Midbrain (tissue), 1 donor: ENCODE measurements at places on chromosomes 12 and 14.

- DNase-seq = no peak
These were observed 56.5 kb upstream of the KCNH3 start for GRCh38 chr12:49482095-49483051.

DNA sequence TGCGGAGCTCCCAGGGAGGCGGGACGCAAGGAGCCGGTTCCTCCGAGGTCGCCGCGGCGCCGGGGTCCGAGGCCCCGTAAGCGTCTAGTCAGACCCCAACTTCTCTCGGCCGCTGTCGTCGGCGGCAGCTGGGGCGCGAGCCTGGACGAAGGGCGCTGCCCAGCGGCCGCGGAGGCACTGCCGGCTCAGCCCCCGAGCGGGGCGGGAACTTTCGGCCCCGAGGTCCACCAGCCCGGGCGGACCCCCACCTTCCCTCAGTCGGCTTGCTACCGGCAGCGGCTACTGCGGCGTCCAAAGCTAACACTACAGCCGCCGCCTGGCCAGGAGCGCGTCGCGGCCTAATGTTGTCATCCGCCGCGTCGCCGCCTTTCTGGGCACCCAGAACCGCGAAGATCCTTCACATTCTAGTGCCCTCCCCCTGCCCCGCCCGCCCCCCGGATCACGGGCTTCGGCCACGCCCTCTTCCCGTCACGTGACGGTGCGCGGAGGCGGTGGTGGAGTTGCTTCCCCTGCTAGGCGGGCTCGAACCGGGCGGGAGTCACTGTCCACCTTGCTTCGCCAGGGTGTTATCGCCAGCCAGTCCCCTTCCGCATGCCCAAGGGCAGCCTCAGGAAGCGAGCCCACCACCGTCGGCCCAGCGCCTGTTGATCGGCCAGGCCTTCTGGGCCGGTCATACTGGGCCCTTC lies at the start of gene OSBPL8:
Gene OSBPL8 (minus strand): TSS at position 372 of the 686 bp plus-strand sequence. CDS start 72,220 bp downstream, outside the sequence.
- DNase-seq = peak; percentile 96

- no peak for DNase-seq
These were observed 10.0 kb upstream of the GPRC5A start for GRCh38 chr12:12881151-12881909.

- DNase-seq = no peak
These were observed 17.9 kb upstream of the PLEKHG6 start for GRCh38 chr12:6292606-6293005.

- DNase-seq = no peak
These were observed 27.8 kb downstream of the PELI2 start for GRCh38 chr14:56145965-56146364.

DNA sequence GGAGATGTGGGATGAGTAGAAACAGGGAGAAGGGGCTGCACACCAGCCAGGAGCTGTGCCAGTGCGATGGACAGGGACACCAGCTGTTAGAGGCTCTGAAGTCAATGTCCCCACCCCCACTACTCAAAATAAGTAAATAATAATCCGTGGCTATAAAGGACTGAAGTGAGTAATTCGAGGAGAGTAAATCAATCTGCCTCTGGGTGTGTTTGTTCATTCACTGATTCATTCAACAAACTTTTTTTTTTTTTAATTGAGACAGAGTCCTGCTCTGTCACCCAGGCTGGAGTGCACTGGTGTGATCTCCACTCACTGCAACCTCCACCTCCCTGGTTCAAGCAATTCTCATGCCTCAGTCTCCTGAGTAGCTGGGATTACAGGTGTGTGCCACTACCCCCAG lies 363.6 kb downstream of the TMEM132D start:
- no peak for DNase-seq

- no peak for DNase-seq
These were observed 13.7 kb upstream of the PRPF39 start for GRCh38 chr14:45070215-45070614.

DNA sequence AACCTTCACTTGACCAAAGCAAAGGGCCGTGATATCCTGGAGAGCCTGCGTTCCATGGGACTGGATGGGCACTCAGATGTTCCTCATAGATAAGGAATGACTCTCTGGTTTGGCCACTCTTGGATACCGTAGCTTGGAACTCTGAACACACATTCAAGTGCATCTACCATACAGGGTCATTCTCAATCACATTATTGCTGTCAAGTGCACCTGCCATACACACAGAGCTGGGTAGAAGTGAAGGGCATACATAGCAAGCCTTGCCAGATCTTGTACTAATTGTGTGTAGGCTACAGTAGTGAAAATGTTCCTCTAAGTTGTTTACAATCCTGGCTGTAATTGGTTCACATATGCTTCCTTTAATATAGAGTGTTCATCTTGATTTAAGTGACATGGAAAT lies 58.3 kb downstream of the PELI2 start:
- DNase-seq = no peak

- DNase-seq = no peak
These were observed 17.6 kb upstream of the SSTR1 start for GRCh38 chr14:38189930-38190726.

GRCh38 chr14:94864387-94865195 lies 94.7 kb upstream of the GSC start:
- no peak for DNase-seq

DNA sequence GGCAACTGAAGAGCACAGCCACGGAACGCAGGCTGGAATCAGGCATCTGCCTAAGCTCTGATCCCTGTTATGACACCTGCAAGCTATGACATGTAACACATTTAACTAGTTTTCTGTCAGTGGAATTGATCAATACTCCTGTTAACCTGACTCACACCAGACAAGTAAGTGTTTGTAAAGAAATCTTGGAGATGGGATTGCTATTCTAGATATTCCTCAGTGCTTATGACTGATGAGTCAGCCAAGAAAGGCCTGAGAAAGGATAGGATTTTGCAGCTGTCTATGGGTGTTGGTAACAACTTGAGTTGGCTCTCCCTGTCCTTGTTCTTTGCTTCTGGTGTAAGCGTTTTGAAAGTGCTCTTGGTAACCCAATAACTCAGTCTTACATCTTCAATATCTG lies 110.5 kb downstream of the GPR135 start:
- no peak for DNase-seq

DNA sequence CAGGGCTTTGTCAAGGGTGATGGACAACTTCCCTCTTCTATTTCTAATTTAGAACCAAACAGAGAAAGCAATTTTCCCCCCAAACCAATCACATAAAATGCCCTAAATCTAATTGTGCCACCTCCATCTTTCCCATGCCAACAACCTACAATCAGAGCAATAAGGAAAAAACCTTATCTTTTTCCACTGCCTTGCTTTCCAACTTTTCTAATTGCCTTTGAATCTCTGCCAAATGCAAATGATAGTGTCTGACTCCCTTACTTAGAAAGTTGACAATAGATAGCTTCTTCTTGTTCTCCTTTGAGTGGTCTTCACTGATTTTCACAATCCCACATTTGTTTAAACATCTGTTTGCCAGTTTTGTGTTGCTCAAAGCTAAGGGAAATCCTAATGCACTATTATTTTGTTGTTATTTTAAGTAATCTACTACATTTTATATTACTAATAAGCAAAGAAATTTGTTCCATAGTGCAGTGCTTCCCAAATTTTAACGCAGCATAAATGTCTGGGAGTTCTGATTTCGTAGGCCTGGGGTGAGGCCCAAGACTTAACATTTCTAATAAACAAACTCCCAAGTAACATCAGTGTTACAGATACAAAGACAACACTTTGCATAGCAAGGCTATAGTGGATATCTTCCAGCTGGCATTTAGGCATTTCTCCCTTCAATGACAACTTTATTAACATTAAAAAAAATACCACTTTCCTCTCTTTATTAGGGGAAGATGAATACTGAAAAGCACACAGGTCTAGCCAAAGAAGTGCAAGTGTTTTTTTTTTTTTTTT lies 696.3 kb upstream of the USP15 start:
- no peak for DNase-seq

- no peak for DNase-seq
These were observed 96.5 kb downstream of the BCAT1 start for GRCh38 chr12:24852420-24852819.

DNA sequence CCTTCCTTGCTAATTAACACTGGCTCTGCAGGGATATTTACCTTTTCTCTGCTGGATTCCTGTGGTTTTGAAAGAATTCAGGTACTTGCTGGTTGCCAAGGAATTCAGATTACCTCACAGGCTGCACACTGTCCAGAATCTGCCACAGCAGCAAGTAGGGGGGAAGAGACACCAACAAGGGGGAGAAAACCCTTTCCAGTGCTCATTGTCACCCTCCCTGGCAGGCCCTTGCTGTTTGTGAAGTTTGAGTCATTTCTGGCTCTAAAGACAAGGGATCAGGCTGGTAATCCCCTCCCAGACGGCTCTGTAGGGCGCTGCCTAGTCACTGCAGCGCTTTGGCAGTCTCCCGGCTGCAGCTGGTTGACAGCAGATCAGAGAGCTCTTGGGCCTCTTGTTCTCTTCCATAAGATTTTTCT lies 50.8 kb downstream of the TTLL5 start:
- DNase-seq = peak; percentile 89

DNA sequence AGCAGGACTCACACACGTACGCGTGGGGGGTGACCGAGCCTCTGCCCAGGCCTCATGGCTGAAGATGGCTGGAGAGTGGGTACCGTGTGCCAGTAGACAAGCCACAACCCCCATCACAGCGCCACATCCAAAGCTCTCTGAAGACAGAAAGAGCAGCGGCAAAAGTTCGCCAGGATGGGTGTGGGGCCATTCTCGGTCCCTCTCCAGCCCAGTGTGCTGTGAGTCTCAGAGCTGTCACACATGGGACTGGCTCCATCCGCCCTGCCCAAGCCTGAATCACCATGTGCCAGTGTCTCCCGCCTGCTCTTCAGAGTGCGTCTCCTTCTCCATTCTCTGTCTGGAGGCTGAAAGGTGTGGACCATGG lies 5.7 kb downstream of the TMEM179 start:
- no peak for DNase-seq

GRCh38 chr14:50605766-50606165 lies 45.8 kb downstream of the ATL1 start:
- no peak for DNase-seq

DNA sequence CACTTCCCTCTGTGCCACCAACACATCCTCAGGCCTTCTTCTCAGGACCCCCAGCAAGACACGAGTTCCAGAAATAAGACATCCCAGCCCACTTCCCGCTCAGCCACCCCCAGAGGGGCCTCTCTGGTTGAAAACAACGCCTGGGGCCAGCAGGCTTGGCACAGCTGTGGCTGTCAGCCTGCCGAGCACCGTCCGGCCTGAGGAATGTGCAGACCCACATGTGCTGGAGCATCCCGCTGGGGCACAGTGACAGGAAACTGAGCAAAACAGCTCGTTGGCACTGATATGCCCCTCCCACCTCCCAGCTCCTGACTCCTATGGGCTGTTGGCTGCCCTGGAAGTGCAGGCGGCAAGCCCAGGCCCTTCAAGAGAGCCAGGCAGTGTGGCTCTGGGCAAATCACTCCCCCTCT lies 1.4 kb downstream of the SYNE3 start:
- DNase-seq = peak; percentile 67

DNA sequence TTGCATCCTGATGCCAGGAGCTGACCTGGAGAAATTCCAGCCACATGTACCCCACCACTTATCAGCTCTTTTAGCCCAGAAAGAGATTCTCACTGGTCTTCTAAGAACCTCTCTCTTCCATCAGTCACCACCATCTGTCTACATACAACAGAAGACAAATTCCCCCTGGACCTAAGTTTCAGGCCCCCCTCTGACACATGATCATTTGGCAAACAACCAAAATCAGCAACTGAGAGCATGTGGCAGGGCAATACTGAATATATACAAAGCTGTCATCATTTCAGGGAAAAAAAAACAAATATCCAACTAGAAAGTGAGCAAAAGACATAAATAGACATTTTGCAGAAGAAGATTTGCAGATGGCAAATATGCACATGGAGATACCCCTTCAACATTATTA lies 180.2 kb downstream of the FOXN3 start:
- no peak for DNase-seq

DNA sequence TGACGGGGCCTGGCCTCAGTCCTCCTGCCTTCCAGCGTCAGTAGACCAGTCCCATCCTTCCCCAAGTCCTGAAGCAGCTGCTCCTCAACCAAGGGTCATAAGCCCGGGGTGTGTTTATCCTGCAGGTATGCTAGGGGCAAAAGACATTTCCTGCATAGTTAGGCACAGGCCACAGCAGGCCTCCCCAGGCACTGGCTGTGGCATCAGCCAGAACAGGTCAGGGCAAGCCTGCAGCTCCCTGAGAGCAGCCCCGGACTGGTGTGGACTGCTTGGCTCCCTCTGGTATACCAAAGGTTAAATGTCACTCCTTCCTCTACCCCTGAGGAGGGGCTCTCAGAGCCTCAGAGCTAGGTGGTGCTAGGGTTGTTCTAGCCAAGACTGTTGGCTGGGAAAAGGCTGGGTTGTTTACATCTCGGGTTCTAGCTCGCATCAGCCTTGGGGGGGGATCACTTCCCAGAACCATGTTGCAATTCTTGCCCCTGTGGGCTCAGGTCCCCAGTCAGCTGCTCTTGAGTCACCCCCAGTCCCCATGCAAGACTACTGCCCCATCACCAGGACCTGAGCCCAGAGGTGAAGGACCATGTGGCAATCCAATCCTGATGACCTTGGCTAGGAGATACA lies 2.9 kb downstream of the MMP14 start:
- no peak for DNase-seq

DNA sequence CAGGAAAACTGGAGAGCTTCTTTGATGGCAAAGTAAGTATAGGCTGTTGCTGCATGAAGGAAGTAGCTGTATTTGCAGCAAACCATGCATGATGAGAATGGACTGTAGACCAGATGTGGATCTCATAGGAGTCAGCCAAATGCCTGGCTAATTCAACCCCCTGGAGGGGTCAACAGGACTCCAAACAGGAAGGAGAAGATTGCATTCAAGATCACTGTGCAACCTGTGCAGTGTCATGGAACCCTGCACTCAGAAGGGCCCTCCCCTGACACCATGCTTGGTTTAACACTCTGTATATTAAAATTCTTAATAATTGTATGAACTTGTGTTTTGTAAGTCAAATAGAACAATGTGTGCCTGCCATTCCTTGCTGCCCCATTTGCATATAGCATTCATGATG lies 225.1 kb upstream of the FSCB start:
- DNase-seq = no peak

DNA sequence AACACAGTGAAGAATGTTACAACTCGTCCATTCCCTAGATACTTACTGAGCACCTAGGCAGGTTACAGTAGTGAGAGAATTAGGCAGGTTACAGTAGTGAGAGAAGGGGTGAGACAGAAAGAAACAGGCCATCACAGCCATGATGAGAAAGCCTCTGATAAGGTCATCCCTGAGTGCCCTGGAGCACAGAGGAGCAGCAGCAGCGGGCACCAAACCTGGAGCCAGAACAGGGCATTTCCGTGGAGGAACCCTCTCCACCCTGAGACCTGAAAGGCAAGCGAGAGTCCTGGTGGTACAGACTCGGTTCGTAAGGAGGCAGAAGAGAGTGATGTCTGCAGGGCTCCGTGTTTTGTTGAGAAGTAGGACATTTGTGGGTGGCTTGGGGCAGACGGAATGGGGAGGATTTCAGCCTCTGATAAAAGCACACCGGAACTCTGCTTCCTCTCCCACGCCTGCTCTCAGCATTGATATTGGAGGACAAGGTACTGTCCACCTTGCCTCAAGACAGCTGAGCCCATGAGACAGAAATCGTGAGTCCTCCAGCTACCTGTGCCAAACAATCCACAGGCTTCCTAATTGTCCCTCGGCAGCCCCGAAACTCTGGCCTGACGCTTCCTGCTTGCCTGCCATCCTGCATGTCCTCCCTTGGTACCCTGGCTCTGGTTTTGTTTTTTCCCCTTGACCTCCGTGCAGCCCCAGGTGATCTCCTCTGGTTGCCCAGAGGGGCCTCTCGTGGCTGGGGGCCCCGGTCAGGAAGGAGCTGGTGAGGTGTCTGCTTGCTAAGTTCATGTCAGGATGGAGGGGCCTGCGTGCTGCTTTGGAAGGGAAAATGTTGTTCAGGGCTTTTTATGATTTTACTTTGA lies 136.1 kb downstream of the GCH1 start:
- no peak for DNase-seq
